Femur (tissue), 1 donor: ENCODE measurements at places on chromosomes 12 and 14.

GRCh38 chr12:52082026-52082668, 2.6 kb downstream of the SMIM41 start:
- peak; percentile 66 for DNase-seq

GRCh38 chr12:59036347-59036746, 116.0 kb upstream of the LRIG3 start:
- DNase-seq = no peak

- no peak for DNase-seq
These were observed 108.5 kb upstream of the MAX start for GRCh38 chr14:65210822-65211182.

DNA sequence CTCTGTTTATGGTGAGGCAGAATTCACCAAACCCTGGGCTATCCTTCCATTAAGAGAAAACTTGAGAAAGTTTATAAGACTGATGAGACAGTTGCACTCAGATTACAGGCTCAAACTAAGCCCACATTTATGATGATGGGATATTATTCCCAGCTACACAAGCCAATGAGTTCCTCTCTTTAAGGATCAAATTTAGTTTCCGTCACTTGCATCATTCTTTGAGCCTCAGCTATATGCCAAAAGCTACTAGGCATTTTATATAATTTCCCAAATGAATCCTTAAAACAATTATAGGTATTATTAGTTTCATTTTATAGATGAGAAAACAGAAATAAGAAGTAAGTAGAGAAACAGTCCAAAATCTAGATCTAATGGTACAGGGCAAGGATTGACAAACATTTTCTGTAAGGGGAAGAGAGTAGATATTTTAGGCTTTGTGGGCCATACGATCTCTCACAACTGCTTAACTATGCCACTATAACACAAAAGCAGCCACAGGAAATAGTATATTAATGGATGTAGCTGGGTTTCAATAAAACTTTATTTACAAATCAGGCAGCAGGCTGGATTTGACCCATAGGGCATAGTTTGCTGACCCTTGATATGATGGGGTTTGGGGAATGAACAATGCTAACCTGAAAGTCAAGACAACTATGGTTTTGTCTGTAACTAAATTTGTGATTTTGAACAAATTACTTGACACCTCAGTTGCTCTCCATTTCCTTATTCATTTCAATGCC, 91.8 kb upstream of the PLXNC1 start:
- no peak for DNase-seq

DNA sequence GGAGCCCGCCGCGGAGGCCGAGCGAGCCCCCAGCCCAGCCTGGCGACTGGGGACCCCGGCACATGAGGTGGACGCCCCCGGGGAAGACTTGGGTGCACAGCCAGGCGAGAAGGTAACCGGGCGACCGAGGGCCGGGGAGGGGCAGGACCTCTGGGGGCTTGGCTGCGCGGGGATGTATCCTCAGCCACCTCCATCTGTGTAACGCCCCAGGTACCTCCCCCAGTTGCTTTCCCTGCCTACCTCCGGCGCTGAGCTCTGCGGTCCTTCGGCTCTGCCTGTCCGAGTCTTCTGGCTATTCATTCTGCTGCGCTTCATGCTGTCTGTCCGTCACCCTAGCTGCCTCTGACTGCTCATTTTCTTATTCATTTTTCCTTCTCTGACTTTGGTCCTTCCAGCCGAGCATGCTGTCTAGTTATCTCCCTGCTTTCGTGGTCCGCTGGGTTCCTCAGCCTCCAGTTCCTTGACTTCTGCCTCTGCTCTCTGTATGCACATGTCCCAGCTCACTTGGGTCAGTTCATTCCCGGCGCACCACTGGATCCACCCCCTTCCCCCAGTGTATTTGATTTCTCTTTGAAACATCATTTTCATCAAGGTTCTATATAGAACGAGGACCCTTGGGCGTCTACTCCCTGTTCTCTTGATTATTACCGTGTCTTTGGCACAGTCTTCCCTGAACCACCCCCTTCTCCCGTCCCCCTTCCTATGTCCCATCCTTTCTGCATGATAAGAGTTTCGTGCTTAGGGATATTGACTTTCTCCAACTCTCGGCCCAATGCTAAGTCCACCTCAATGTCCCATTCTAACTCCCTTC, 612 bp downstream of the PHC1 start:
- peak; percentile 74 for DNase-seq

GRCh38 chr14:42602336-42602845, 995.7 kb downstream of the LRFN5 start:
- DNase-seq = no peak

DNA sequence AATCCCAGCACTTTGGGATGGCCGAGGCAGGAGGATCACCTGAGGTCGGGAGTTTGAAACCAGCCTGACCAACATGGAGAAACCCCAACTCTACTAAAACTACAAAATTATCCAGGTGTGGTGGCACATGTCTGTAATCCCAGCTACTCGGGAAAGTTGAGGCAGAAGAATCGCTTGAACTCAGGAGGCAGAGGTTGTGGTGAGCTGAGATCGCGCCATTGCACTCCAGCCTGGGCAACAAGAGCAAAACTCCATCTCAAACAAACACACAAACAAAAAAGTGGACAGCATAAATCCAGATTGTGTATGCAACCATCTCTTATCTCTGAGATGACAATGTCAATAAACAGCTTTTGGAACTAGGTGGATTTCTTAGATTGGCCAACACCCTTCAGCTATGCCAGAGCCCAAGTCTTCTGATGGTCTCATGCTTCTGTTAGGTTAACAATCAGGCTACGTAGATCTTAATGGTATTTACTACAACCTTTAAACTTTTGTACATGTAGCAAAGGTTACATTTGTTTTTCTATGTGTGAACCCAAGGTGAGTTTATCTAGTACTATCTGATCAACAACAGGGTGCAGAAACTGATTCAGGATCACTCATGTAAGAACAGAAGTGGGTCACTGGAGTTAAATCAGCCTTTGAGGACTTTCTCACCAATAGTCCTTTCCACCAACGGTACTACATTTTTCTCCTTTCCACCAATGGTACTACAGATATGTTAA, 73.7 kb downstream of the DUSP16 start:
- no peak for DNase-seq
